Posterior vena cava (tissue), 2 donors: ENCODE measurements at places on chromosomes 2 and 18. TPM values are rescaled to one million over a fixed set of nuclear protein-coding genes. Genes with fewer than 3 reads are reported as not detected.

DNA sequence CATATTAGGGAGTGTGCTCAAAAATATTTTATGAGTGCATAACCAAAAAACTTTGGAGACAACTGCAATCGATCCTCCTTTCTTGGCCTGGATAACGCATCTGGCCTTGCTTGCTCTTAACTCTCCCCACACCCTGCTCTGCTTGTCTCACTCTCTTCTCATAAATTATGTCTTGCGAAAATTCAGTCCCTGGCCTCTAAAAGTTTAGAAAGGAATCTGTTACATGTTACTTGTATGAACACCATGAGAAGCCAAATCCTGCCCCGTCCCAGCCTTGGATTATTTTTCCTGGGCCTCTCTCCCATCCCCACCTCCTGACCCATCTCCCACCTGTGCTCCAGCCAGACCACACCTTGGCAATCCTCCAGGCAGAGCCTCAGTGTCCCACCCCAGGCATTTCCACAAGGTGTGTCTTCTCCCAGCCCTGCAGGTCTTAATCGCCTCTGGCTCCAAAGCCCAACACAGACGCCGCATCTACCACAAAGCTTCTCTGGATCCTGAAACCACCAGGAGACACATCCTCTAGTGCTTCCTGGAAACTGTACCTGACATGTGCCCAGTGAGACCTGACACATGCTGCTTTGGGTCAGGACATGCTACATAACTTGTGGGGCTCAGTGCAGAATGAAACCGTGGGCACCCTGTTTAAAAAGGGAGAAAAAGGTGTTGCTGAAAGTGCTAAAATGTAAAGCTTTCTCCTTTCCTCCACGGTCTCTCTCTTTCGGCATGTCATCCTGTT is 99.6 kb upstream of the ST3GAL5 start:
- no peak for DNase-seq

- no peak for DNase-seq
These were observed 36.8 kb downstream of the NPAS2 start for GRCh38 chr2:100856732-100857131.

DNA sequence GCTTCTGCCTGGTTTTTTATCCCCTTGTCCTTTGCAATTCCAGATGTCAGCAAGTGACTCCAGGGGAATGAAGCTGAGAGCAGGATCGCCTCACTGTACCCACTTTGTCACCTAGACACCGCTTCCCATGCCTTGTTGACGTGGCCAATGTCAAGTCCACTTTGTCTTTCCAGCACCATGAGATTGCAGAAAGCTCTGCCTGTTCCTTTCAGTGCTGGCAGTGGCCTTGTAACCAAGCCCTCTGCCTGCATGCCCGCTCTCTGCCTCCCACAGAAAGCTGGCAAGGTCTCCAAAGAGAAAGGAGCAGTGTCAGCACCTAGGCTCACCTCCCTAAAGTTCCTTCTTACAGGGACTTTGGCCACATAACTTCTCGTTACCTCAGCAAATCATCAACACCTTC is 282.2 kb upstream of the ST6GAL2 start:
- DNase-seq, result no peak

DNA sequence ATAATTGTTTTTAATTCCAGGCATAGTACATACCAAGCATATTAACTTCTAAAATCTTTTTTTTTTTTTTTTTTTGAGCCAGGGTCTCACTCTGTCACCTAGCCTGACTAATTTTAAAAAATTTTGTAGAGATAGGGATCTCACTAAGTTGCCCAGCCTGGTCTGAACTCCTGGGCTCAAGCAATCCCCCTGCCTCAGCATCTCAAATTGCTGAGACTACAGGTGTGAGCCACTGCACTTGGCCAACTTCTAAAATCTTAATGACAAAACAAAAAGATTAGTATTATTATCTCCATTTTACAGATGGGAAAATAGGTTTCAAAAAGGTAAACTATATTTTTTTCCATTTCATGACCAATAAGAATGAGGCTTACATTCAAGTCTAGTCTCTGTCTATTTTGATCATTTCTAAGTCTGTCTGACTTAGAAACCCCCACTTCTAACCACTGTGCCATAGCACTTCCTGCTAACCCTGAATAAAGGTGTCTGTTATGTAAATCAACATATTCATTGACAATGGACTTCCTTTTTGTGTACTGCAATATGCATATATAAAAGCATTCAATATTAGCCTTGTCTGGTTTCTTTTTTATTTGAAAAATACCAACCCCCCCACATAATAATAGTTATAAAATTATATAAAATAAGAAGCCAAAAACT is 28.7 kb upstream of the ZEB2 start:
- no peak for DNase-seq

DNA sequence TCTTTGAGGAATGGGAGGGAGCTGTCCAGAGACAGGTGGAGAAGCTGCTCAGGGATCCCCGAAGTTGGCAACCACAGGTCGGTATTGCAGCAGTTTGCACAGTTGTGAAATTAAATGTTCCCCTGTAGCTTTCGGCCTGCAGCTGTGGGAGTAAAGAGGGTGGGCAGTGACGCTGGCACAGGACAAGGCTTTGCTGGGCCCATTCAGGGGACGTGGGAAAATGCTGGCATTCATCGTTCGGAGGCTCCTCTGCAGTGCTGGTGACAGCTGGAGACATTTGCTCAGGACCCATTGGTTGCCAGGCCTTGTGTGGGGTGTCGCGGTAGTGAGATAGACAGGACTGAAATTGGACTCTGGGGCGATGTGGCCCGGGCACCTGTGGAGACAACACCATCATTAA is 173.7 kb downstream of the MYCN start:
- DNase-seq, result no peak

DNA sequence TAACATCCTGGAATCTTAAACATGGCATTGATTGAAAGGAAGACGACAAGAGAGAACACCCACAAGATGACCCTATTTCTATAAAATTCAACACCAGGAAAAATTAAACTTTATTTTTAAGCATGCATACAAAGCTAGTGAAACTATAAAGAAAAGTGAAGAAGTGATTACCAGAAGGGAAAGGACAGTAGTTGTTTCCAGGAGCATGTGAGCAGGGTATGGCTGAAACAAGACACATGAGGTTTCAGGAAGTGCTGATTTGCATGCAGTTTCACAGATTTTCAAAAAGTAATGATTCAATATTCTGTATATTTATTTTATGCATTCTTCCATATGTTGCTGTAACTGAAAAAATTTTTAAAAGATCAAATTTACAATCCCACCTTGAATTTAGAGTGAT is 24.6 kb upstream of the DAW1 start:
- DNase-seq, result no peak

- DNase-seq, result no peak
These were observed 306.2 kb upstream of the CXCR4 start for GRCh38 chr2:136424112-136424511.

DNA sequence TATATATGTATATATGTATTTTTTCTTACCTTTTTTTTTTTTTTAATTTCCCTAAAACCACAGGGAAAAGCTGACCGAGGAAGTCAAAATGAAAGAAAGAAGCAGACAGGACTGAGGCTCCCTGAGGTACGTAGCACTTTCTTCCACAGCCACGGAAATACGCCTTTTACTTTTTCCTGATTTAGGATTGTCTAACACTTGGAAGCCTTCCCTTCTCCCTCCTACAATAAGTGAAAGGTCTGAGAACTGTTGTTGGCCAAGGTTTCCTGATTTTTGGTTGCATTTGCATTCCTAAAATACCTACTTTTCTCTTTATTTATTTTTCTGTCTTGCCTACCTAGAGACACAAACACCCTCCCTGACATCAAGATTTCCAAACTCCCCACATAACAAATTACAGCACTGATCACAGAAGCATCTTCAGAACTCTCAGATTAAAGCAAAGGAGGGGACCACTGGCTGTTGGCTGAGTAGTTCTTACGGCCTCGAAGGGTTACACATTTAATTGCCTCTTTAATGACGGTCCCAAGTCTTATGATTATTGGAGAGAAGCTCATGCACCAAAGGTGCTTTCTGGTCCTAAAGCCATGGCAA is 778.5 kb upstream of the FANCL start:
- DNase-seq, result no peak

LONRF2 gene
- 15.7 TPM for total RNA-seq

NEURL3 gene
- total RNA-seq, result not detected

LRRTM4 gene
- 1.2 TPM for total RNA-seq

CXCR1 gene
- 1.1 TPM for total RNA-seq

CIB4 gene
- total RNA-seq, result not detected

QPCT gene
- 3.2 TPM for total RNA-seq

UGT1A10 gene
- total RNA-seq, result not detected

INHBB gene
- 9.9 TPM for total RNA-seq

EVX2 gene
- not detected for total RNA-seq

AQP12A gene
- total RNA-seq, result not detected

RAB27B gene
- total RNA-seq, result 0.33 TPM
